ENCODE measurements at places on chromosomes 5 and 9.

- DNase-seq: no peak
Observed at GRCh38 chr5:1012313-1012841, 3.8 kb downstream of the NKD2 start.

- DNase-seq: no peak
Observed at GRCh38 chr9:20330688-20331087, 291.6 kb downstream of the MLLT3 start.

- DNase-seq: no peak
Observed at GRCh38 chr9:100112677-100113336, 13.8 kb downstream of the INVS start.

DNA sequence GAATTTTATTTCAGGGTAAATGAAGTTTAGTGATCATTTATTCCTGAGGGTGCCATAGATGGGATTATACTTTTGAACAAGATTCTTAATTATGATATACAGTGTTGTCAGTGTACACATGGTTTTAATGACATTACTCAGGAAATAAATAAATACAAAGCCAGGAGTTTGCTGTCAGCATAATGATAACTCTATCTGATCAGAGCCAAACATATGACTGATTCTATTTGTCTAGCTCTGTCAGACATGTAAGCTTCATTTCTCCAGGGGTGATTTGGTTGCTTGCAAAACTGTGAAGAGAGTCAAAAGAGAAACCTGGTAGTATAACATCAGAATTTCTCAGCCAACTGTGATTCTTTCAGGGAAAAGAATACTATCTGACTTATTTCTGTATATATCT lies 1425.8 kb upstream of the C9orf72 start:
- DNase-seq: no peak

DNA sequence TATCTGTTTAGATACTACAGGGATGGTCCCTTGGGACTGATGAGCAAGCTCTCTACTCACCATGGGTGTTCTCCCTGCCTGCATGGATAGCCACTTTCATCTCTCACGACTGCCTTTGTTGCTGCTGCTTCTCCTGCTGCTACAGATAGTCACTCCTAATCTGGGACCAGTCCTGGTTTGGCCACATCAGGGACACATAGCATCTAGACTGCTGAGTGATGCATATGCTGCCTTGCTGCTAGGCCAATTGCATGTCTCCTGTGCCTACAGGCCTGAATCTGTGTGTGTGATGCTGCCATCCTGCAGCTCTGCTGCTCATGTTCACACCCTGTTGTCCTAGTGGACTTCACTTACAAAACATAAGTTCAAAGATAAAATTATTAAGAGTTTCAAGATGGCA lies 297.1 kb downstream of the HCN1 start:
- DNase-seq: no peak

DNA sequence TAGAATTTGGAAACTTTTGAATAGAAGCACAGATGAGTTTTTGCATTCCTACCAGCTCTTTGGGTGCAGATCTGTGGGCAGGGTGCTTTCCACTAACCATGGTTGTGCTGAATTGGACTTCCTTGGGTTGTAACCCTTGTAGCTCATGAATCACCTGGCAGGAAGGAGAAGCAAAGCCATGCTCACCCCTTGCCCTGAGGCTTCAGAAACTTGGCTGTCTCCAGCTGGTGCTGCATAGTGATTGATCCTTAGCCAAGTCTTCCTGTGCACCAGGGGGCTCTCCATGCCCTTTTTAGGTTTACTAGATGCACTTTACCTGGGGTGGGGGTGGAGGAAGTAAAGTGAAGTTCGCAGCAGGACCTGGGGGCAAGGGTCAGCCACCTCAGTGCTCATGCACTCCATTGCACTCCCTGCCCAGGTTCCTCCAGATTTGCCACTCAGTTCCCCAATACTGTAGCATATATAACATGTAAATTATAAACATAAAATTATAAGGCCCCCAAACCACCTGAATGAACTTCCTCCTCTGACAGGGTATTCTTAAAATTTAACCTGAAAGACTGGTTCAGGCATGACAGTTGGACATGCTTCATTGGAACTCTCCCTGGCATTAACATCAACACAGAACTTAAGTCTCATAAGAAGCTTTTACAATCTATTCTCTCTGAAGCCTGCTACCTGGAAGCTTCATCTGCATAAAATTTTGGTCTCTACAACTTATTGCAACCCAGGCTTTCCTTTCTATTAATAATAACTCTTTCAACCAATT lies 25.8 kb upstream of the IFNA14 start:
- no peak for DNase-seq

DNA sequence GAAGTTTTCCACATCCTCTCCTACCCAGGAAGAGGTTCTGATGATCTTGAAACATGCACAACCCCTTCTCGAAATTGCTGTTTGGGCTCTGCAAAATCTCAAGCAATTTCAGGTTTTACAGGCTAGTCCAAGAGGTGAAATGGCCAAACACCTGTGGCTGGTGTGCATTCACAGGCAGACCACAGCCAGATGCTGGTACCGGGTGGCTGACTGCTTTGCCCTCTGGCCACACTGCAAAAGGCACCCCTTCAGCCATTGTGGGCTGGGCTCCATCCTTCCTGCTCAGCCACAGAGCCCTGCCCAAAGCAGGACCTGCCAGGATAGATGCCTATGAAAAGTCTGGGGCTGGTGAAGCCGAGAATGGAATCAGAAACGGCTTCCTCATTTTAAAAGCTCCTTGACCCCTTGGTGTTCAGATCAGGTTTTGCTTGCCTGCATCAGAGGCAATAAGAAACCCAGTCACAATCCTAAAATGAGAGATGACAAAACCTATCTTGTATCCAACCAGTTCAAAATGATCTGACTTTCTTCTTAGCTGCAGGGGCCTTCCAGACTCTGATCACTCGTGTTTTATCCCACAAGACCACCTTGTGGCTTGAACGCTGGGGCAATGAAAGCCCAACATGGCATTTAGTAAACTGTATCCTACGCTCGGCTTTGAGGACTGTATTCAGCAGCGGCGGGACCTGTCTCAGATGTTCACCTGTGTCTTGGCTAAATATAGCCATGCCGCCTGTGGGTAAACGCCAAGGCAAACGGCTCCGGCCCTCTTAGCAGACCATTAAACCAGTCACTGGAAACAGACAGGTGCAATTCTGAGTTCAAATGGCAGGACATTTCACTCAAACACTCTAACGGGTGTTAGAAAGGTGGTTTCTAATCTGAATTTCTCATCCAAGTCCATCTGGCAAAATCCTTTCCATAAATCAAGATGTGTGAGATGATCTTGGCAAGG lies 49.6 kb downstream of the EPB41L4B start:
- DNase-seq: peak; percentile 62

- no peak for DNase-seq
Observed at GRCh38 chr9:133429641-133430161, 7.5 kb downstream of the ADAMTS13 start.

GRCh38 chr5:109996246-109996645 lies 306.5 kb downstream of the MAN2A1 start:
- no peak for DNase-seq

GRCh38 chr9:129487658-129488483 lies 133.0 kb downstream of the C9orf50 start:
- DNase-seq: no peak

DNA sequence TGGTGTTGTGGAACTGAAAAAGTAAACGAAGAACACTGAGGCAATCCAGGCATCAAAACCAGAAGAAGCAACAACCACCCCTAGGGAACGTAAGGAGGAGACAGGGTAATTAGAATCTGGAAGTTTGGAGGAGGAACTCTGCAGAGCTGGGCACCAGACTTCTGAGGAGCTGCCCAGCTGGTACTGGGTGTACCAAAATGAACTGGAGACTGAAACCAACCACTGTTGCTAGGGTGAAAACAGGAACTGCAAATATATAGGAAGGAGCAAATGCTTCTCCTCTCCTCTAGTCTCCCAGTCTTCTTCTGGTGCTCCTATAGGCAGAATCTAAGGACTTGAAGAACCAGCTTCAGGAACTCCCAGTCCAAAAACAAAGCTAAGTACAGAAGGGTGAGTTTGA lies 189.8 kb downstream of the ELAVL2 start:
- DNase-seq: no peak

DNA sequence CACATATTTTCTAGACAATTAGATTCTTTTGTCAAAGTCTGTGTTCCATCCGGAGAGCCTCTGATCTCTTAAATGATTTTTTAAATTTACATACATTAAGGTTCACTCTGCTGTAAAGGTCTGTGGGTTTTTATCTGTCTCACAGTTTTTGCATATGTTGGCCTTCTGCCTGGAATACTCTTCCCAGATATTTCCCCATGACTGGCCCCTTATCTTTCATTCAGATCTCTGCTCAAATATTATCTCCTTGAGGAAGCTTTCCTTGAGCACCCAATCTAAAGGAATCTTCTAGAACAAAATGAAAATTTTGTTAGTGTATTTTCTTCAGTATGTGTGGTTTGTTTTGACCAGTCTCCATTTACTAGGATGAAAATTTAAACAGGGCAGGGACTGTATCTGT lies 26.3 kb downstream of the FAF2 start:
- DNase-seq: no peak

- peak; percentile 54 for DNase-seq
Observed at GRCh38 chr9:83937861-83938455, 16.7 kb upstream of the KIF27 start.

- DNase-seq: no peak
Observed at GRCh38 chr5:78182838-78183237, 111.7 kb downstream of the AP3B1 start.

GRCh38 chr5:75568202-75568601 lies 43.1 kb upstream of the ANKDD1B start:
- DNase-seq: no peak

DNA sequence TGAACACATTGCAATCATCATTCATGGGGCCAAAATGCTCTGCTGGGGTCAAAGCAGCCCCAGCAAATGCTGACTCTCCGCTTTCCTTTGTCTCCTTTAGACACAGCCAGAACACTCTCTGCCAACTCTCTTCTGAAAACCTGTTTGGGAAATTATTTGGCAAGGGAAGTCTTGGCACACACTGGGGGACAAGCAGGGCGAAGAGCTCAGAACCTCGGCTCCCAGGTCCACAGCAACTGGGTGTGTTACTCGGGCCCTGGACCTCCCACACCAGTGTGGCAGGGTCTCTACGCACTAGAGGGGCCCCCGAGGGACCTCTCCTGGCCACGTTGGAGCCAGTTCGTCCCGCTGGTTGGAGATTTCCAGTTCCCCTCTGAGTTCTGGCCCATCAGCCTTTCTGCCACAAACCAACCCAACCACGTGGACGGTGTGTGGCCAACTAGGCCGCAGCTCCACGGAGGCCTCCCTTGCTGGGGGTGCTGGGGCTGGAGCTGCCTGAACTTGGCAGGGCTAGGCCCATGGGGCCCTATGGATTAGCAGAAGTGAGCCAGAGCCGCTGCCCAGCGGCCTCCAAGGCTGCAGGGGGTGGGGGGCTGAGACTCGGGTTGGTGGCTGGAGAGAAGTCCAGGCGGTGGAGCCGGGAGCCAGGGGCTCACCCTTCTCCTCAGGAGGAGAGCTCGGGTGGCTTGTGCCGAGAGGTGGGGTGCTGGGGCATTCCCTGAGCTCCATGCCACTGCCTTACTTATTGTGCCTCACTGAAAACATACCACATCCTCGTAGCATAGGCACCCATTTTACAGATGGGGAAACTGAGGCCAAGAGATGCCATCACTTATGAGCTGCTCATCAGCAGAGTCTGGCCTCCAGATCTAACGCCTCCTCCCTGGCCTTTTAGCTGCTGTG lies 46.8 kb upstream of the RNU6ATAC start:
- no peak for DNase-seq

DNA sequence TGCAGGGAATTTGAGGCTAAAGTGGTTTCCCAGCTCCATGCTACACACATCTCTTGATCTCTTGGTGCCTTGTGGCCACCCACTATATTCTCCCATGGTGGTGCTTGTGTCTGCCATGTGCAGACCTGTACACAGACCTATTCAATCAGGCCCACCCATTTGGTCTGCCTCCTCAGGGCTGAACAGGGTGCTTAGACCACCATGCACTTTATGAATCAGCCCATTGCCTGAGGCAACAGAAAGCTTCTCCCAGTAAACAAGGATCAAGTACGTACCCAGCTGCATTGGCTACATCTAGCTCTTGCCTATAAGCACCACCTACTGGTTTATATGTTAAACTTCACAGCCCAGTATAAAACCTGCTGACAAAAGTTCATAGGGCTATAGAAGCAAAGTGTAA lies 664.3 kb upstream of the EDIL3 start:
- DNase-seq: peak; percentile 9

GRCh38 chr5:94545870-94546625 lies 72.4 kb downstream of the KIAA0825 start:
- no peak for DNase-seq

DNA sequence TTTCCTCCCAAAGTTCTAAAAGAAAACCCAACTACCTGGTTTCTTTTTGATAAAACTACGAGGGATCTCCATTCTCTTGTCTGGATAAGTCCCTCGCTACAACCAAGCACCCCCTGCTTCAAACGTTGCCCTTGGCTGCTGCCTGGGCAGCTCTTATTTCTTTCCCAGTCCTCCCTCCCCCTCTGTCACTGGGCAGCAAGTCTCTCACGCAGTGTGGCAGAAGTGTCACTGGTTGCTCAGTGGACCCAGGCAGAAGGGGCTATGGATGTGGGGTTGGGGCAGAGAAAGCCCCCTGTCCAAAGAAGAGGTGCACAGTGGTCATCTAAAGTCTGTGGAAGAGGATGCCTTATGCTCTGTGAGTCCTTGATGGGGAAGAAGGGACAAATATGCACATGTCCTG lies 7.2 kb upstream of the SMIM32 start:
- DNase-seq: no peak

GRCh38 chr5:123199527-123199926 lies 110.5 kb downstream of the PRDM6 start:
- no peak for DNase-seq

- peak; percentile 18 for DNase-seq
Observed at GRCh38 chr5:150523472-150524350, 15.8 kb downstream of the NDST1 start.

DNA sequence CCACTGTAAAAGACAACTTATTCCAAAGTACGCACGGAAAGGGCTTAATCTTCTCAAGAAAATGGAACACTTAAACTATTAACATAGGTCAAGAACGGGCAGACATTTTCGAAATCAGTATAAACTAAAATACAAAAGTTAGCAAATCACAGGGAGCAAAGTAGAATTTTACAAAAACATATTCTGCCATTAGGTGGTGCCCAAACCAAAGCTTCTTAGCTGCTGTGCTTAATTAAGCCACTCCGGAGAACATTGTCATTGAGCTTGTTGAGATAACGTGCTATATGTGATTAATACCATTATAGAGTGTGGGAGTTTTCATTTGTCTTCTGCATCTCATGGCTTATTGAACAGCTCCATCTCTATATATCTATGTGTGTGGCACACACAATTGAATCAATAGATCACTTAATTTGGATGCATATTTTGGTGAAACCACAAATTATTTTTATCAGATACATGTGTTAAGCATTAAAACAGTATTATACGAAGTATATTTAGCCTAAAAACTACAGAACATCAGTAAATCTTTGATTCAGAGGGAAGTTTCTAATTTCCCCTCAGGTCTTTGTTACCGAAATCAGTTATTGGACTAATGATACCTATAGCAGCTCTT lies 23.4 kb downstream of the UBLCP1 start:
- peak; percentile 40 for DNase-seq

- DNase-seq: no peak
Observed at GRCh38 chr9:11735391-11735790, 957.8 kb upstream of the TYRP1 start.

Measured in NCI-H1105 treated with DMSO at 0.1 percent for 48 hours (cell line).